ENCODE measurements at places on chromosomes 1 and 21.

GRCh38 chr21:35525443-35525842 lies 476.3 kb upstream of the RUNX1 start:
- DNase-seq: no peak

DNA sequence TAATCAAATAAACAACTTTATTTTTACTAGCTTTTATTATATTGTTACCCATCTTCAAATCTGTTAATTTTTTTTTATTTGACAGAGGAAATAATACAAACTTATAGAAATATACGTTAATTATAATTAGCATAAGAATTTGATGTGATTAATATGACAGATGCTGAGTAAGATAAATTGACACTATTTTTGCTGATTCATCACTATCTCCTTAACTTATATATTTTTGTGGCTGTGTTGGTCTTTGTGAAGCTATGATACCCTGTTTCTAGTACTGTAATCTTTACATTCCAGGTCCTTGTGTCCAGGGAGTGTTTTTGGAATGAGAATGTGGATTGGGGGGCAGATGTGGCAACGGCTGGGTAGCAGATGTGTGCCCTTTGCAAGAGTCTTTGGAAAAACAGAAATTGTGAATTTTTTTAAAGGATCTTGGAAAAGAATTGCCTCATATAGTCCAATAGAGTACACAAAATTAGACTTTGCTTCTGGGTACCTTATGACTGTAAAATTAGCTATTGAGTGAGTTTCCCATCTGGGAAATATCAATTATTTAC lies 102.6 kb downstream of the KCNK2 start:
- no peak for DNase-seq

DNA sequence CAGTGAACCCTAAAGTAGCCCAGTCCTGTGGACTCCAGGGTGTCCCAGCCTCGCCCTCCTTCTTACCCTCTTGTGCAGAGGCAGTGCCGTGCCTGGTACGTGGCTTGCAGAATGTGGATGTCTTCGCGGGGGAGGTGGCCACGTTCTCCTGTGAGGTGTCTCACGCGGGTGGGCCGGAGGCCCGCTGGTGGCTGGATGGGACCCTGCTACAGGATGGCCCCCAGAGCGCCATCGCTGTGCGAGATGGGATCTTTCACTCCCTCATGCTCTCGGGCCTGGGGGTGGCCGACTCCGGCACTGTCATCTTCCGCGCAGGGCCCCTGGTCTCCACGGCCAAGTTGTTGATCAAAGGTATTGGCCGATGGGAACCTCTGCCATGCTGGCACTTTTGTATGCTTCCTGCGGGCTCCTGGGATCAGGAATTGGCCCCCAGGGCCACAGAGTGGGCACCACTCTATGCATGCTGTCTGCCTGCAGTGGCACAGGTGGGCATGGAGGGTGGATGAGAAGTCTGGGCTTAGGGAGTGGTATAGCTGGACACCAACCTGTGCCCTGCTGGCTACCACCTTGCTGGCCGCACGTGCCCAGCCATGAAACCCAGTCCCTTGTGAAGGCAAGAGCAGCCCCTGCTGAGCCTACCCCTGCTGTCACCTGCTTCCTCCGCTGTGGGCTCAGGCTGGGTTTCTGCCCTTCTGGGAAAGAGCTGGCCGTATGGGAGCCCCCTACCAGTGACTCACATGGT lies 92.9 kb downstream of the TRIM11 start:
- DNase-seq: no peak

DNA sequence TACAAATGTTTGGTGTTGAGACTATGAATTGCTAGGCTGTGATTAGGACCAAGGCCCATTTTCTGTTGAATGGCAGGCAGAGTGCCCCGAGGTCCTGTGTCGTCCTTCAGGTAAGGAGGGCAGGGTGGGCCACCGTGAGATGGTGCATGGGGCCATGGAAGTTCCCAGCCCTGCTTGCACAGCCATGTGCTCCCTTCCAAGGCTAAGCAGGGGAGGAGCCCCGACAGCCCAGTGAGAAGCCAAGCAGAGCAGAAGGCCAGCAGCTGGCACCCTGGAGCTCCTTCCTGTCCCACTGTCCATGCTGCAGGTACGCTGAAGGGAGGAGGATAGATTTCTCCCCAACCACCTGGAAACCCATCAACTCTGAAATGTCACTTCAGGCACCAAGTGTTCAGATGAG lies 8.2 kb upstream of the NUAK2 start:
- no peak for DNase-seq

DNA sequence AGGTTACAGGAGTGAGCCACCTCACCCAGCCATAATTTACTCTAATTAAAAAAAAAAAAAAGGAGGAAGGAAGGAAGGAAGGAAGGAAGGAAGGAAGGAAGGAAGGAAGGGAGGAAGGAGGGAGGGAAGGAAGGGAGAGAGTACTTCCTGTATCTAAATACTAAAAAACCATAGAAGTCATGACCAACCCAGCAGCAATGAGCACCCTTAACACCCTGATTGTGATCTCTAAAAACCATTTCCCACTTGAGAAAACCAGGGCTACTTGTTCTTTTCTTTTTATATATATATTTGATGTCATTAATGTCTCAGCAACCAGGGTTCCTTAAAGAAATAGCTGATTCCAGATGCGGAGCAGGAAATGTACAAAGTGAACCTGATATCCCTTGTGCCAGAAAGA lies 31.2 kb downstream of the ARID4B start:
- DNase-seq: no peak

DNA sequence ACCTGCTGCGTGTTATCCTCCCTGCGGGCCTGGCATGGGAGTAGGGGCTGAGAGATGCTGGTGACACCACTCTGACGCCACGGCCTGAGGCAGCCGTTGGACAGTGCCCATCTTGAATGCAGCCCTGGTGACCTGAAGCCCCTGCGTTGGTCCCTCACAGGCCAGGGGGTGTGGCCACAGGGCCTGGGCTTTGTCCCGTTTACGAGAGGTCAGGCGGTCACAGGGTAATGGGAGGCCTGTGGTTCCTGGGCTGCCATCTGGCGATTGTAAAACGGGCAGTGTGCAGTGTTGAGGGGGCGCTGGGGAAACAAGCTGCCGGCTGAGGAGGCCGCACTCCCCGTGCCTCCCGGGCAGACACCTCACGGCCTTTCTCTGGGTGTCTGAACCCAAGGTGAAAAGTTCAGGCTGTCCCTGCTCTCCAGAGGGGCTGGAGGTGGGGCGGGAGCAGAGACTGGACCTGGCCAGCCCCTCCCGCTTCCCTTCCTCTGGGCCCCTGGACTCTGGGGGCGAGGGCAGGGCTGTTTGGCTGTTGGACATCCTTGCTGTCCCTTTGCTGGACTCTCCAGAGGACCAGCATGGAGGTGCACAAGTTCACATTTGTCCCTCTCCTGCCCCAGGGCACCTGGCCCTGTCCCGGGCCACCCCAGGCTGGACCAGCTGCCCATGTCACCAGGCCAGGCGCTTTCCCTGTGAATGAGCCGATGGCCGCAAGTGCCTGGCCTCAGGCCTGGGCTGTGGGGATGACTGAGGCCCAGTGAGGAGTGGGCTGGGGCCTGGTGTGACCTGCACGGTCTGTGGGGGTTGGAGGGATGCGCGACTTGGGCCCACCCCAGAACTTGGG lies 42.4 kb downstream of the SKI start:
- no peak for DNase-seq

- DNase-seq: no peak
Observed at GRCh38 chr1:191865479-191865878, 292.8 kb upstream of the RGS18 start.

- DNase-seq: no peak
Observed at GRCh38 chr21:39484711-39485276, 33.0 kb downstream of the SH3BGR start.

- no peak for DNase-seq
Observed at GRCh38 chr1:65319754-65320153, 10.4 kb downstream of the DNAJC6 start.

DNA sequence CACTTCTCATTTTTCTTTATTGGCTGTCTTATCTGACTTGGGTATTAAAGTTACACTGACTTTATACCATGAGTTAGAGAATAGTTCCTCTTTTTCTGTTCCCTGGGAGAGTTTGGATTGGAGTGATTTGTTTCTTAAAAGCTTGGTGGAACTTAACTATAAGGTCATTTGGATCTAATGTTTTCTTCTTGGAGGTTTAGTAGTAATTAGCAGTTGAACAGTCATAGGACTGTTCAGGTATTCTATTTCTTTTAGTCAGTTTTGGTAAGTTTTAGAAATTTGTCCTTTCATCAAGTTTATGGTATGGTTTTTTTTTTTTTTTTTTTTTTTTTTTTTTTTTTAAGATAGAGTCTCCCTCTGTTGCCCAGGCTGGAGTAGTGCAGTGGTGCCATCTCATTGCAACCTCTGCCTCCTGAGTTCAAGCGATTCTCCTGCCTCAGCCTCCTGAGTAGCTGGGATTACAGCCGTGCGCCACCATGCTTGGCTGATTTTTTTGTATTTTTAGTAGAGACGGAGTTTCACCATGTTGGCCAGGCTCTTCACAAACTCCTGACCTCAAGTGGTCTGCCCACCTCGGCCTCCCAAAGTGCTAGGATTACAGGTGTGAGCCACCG lies 6.3 kb downstream of the TTC3 start:
- no peak for DNase-seq

- DNase-seq: no peak
Observed at GRCh38 chr1:157135646-157136045, 2.5 kb downstream of the ETV3 start.

DNA sequence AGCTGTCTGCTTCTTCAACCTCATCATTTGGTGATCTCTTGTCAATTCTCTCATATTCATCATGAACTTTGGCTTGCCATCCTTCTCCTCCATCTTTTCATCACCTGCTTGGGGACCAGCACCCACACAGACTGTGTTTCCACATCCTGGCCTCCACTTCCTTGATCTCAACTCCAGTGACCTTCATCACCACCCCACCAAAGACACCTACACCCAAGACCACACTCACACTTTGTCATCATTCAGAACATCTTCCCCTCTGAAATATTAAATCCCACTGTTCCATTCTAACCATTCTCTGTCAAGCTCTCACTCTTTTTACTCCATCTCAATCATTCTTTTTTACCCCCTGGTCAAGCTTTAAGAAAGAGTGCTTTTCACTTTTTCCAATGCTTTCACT lies 115.5 kb upstream of the VAV3 start:
- no peak for DNase-seq

DNA sequence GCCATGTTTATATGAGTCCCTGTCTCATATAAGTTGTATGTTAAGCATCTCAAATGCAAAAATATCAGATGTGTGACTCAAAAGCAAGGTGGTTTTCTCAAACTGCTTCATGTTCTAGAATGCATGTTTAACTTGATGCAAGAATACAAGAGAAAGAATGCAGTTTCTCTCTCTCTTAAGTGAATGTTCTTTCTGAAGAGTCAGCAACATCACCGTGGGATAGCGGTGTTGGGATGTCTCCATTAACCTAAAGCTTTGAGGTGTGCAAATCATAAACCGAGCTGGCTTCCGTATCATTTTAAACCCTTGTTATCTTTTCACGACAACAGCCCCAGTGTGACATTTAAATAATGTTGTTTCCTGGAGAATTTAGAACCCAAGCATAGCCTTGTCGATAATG lies 48.4 kb upstream of the TARBP1 start:
- DNase-seq: no peak

GRCh38 chr1:183567584-183567983 lies 22.7 kb downstream of the NCF2 start:
- DNase-seq: no peak

GRCh38 chr1:28822799-28823198 lies 10.8 kb downstream of the OPRD1 start:
- no peak for DNase-seq

GRCh38 chr1:3277623-3278022 lies 176.8 kb upstream of the ARHGEF16 start:
- no peak for DNase-seq

DNA sequence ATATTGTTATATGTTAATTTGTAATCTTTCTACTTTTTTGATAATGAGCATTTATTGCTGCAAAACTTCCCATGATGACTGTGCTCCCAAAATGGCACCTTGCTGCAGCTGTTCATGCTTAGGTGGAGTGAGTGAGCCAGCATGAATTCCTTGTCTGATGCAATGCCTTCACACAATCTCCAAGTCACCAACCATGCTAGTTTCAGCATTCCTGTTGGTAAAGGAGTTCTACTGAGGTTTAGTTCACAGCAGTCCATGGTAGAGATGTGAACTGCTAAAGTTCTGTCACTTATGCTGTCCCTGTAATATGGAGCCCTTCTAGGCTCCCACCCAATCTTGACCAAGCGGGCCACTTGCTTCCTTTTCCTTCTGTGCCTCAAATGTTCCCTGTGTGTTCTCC lies 26.2 kb upstream of the PRKACB start:
- DNase-seq: no peak
